ENCODE measurements at places on chromosomes 12 and 14.

DNA sequence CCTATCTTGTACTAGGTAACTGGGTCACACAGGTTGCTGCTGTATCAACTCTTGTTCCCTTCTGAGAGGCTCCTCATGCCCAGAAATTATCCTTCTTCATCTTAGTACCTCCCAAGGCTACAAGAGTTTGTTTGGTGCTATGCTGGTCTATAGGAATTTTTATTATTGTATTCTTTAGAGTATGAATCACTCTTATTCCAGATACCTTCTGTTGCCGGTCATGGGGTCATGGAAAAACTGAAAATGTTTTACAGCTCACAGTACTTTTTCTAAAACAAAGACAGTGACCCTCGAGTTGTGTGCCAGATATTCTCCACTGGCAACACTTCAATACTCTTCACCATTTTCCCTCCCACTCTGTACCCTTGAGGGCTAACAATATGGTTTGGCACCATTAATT is 1598.0 kb upstream of the TMEM132C start:
- no peak for DNase-seq

DNA sequence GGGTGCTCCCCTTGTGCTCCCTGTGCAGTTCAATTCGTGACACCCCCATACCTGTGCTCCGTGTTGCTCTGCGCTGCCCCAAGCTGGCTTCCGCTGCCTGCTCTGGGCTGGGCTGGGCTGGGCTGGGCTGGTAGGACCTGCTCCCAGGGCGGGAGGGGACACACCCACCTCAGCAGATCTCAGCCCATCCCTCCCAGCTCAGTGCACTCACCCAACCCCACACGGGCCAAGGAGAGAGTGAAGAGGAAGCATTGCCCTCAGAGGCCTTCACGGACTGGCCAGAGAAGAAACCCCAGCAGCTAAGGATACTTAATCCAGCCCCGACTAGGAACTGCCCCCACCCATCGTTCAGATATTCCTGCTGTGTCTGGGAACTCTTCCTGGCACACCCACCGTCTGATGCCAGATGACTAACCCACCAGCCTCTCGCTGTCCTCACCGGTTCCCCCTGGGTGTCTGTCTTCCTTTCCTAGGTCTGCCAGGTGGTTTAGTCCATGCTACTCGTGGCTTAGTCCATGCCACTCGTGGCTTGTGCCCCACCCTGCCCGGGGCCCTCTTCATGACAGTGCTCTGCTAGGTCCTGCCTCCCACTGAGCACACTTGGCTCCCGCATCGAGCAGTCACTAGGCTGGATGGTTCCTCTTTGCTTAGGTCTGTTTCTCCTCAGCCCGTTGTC is at the start of gene LPAR5:
Gene LPAR5, minus strand, starts transcription at position 104 of the 676 bp plus-strand sequence. CDS start 14,711 bp downstream, outside the sequence.
- DNase-seq: no peak

- DNase-seq: no peak
Observed at GRCh38 chr14:101103321-101103901, 199.9 kb upstream of the RTL1 start.

DNA sequence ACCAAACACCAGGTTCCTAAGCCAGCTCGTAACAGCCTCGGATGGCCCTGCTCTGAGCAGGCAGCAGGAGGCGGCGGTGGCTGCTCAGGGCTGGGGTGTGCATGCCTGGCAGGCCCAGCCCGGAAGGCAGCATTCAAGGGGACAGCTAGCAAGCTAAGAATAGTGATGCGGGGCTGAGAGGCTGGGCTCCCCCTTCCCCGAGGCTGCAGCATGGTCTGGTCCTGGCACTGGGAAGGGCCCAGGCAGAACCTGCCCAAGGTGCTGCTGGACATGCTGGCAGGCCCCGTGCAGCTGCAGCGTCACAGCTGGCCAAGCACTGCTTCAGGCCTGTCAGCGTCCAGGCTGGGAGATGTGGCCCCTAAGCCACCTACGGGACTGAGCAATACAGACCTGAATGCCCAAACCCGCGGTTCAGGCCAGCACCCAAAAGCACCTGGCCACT is 26.4 kb upstream of the NUDT14 start:
- no peak for DNase-seq

- DNase-seq: no peak
Observed at GRCh38 chr12:123269395-123269892, 2.2 kb downstream of the CDK2AP1 start.
